ENCODE measurements at places on chromosomes 1 and 21.

GRCh38 chr1:156821801-156822200, 5.2 kb upstream of the SH2D2A start:
- no peak for DNase-seq

DNA sequence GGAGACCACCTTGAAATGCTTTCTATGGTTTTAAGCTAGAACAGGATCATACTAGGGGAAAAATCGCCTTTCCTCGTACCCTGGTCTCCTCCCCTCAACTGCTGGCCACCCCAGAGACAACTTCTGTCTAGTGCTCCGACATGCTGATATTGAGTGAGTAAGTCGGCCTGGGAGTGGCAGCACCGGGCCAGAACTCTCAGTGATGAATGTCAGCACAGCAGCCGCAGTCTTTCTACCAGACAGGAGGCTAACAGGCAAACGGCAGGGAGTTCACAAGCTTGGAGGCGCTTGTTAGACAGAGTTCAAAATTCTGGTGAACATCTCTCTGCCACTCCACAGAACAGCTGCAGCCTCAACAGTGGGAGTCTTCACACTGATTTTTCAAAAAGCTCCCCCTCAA, 716.9 kb downstream of the ADGRL2 start:
- no peak for DNase-seq

DNA sequence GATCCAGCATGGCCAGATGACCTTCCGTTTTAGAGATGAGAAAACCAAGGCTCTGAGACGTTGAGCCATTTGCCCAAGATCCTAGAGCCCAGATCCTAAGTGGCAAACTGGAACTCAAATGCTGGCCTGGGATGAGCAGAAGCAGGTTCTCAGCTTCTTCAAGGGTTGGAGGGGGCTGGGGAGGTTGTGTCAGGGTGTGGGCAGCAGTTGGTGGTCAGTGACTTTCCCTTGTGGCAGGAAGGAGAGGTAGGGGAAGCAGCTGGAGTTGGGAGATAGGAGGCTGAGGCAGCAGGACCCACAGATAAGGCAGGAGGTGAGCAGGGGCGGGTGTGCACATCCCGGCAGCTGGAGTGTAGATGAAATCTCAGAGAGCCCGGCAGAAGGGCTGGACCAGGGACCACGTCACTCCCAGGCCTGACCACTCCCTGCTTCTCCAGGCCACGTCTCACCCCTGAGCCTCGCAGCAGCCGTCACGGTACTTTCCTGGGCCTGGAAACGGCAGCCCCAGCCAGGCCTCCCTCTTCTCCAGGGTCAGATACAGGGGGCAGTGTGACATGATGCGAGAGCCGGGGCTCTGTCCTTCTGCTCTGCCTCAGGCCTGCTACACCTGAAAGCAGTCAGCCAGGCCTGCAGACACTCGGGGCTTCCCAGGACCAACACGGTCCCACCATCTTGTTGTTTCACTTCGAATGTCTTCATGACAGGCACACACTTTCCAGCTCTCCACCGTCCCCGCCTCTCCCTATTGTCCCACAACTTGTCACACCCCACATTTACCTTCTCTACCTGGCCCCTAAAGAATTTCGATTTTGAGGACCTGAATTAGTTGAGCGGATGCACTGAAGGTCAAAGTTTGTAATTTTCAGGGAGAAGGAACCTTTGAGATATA, 11.5 kb upstream of the LAPTM5 start:
- no peak for DNase-seq

- DNase-seq: no peak
Observed at GRCh38 chr1:230340526-230341161, 85.5 kb downstream of the PGBD5 start.

DNA sequence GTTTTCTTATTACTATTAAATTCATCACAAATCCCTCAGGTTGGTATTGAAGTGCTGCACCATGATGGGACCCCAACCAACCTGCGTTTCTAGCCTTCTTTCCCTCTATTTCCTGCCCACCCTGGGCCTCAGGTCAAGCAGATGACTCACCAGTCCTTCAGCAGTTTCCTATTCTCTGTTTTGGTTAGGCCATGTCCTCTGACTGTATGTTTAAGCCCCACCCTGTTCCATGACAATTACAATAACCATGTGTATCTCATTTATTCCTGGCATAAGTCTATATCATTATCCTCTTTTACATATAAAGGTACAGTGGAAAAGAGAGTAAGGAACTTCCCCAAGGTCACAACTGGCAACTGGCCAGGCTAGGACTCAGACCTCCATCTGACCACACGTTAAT, 5.3 kb upstream of the FAM78B start:
- DNase-seq: no peak

- no peak for DNase-seq
Observed at GRCh38 chr1:228378090-228378872, 28.4 kb downstream of the TRIM11 start.

DNA sequence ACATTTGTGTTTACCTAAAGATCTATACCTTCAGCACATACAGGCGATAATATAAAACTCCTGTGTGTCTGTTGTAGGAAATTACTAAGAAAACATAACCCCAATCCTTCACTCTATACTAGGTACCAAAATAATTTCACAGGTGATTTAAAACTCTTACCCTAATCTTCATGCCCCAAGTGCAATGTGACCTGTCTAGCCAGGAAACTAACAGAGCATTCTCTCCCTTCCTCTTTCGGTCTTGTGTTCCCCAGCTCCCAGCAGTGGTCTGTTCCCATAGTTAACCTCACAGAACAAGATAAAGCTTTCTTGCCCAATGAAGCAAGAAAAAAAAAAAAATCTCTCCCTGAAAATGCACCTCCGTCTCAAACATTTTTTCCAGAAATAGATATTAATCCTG, 493.5 kb downstream of the DPYD start:
- no peak for DNase-seq

DNA sequence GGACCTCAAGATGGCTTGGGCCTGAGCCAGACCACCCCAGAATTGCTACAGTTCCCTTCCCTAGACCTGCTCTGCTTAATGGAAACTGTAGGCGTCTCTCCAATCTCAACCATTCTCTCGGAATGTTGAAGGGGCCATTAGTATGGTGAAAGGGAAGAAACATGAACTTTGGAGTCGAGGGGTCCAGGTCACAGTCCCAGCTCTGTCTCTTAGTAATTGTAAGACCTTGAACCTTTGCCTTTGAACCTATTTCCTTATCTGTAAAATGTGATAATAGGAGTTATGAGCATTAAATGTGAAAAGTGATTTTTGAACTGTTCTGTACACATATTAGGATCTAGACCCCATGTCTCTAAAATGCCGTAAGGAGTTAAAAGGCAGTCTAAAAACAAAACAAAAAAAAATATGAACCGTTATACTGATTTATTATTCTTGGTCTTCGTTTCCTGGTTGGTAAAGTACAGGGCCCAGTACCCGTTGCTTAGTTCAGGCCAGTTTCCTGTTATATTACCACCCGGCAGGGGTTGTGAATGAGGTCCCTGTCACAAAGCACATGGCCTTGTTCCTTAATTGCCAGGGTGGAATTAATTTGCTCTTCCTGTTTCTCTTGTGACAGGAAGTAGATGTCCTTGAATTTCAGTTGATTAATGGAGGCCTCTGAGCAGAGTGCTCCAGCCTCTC, 42.3 kb downstream of the TCEANC2 start:
- peak; percentile 57 for DNase-seq

- no peak for DNase-seq
Observed at GRCh38 chr1:83694449-83694848, 304.5 kb downstream of the TTLL7 start.

- DNase-seq: no peak
Observed at GRCh38 chr1:210185063-210185462, 47.5 kb upstream of the SERTAD4 start.

- no peak for DNase-seq
Observed at GRCh38 chr1:245195398-245195797, 40.6 kb downstream of the KIF26B start.

GRCh38 chr1:52679048-52679447, 19.1 kb downstream of the COA7 start:
- peak; percentile 33 for DNase-seq

DNA sequence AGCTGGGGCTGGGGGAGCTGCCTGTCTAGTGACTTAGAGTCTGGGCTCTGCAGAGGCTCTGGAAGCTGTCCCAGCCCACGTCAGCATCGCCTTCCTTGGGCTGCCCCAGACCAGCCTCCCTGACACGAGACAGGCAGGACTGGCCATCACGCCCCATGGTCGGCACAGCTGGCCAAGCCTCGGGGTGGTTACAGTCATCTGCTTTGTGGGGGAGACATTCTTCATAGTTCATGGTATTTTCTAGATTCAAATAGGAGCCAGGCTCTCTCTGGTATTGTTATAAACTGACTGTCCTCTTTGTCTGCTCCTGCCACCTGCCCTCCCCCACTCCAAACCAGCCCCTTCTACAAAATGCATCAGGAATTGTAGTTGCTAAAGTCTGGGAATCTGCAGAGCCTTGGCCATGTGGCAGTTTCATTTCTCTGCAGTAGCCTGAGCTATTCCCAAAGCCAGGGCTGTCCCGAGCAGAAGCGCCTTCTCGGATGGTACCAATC, 29.4 kb downstream of the OLFML2B start:
- no peak for DNase-seq

- no peak for DNase-seq
Observed at GRCh38 chr1:212484701-212485570, 52.2 kb downstream of the NENF start.

- DNase-seq: no peak
Observed at GRCh38 chr21:31043471-31043870, 5.2 kb upstream of the KRTAP19-8 start.

GRCh38 chr1:11898831-11899467, 27.3 kb downstream of the KIAA2013 start:
- no peak for DNase-seq

- DNase-seq: no peak
Observed at GRCh38 chr1:53293123-53293522, 34.7 kb downstream of the LRP8 start.

DNA sequence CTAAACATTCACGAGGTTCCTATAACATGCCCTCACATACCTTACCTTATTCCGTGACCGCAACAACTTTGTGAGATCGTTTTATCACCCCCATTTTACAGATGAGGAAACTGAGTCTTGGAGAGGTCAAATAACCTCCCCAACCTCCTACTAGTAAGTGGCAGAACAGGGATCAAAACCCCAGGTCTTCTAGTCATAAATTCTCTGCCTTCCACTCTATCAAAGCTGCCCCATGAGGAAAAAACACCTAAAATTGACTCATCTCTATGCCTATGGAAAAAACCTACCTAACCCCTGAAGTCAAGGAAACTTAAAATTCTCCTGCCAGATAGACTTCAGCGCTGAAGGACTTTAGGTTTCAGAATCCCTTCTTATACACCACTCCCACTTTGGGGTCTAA, 69.5 kb upstream of the ERRFI1 start:
- DNase-seq: no peak

DNA sequence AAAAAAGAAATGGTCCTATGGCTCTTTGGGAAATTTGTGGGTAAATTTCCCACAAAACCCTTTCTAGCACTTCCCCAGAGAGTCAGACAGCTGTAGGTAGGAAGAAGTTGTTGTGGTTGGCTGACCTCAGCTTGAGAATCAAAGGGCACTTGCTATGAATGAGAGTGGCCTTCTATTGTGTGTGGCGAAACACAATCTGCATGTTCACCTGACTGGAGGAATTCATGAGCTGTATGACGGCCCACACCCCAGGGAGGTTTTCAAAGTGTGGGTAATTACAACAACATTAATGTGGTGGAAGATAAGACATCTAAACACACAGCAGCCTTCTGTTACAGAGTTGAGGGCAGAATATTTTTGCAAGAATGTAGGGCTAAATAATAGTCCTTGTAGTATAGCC, 38.8 kb downstream of the NGF start:
- DNase-seq: peak; percentile 17

- DNase-seq: no peak
Observed at GRCh38 chr1:18908911-18909771, 6.8 kb upstream of the ALDH4A1 start.

GRCh38 chr21:45150638-45151131, 76.3 kb downstream of the ADARB1 start:
- DNase-seq: no peak

DNA sequence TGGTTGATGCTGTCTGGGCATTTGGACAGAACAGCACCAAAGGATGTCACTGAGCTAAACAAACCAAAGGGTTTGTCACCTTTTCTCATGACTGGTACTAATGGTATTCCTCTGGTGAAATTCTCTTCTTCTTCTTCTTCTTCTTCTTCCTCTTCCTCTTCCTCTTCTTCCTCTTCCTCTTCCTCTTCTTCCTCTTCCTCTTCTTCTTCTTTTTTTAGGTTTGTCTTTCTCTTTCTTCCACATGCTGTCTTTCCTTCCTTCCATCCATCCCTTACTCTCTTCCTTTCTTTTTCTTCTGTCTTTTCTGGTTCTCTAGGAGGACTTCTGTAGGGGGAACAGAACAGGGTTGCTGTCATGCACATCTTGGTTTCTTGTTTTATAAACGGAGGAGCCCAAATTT, 9.3 kb upstream of the IGFN1 start:
- DNase-seq: no peak

DNA sequence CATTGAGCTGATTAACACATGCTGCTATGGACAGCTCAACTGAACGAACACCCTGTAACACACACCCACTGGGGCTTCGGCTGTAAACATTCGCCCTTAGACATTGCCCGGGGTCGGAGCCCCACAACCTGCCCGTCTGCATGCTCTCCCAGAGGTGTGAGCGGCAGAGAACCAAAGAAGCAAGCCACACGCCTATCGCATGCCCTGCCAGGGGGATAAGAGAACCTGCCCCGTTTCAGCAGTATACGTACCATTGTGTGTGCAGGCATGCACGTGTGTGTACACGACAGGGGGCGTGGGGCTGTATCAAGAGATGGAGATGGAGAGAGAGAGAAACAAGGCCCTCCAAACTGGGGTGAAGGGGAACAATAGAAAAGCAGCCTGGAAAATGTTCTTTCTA, 9.9 kb upstream of the DESI2 start:
- DNase-seq: no peak

GRCh38 chr1:232872738-232873137, 67.5 kb downstream of the MAP10 start:
- no peak for DNase-seq

DNA sequence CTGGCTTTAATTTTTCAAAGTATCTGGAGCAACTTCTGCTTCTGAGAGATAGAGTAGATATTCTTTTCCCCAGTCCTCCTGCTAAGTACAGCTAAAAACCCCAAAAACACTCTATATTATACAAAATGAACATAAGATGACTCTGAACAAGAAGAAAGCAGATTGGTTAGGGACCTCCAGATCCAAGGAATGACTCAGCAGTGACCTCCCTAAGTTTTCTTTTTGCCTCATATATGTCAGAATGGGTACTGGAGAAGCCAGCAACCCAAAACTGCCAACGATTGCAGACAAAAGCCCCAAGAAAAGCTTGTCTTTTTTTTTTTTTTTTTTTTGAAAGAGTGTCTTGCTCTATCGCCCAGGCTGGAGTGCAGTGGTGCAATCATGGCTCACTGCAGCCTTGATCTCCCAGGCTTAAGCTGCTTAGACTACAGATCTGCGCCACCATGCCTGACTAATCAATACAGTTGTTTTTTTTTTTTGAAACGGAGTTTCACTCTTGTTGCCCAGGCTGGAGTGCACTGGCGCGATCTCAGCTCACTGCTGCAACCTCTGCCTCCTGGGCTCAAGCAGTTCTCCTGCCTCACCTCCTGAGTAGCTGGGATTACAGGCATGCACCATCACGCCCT, 22.7 kb downstream of the NDUFS5 start:
- no peak for DNase-seq

GRCh38 chr1:69737527-69738185, 169.9 kb downstream of the LRRC7 start:
- DNase-seq: peak; percentile 86

Measured in NCI-H1417 (cell line).